ENCODE measurements at places on chromosomes 4 and X.
A peak's percentile ranks its signal among the peaks of the same experiment; 100 is the strongest.

DNA sequence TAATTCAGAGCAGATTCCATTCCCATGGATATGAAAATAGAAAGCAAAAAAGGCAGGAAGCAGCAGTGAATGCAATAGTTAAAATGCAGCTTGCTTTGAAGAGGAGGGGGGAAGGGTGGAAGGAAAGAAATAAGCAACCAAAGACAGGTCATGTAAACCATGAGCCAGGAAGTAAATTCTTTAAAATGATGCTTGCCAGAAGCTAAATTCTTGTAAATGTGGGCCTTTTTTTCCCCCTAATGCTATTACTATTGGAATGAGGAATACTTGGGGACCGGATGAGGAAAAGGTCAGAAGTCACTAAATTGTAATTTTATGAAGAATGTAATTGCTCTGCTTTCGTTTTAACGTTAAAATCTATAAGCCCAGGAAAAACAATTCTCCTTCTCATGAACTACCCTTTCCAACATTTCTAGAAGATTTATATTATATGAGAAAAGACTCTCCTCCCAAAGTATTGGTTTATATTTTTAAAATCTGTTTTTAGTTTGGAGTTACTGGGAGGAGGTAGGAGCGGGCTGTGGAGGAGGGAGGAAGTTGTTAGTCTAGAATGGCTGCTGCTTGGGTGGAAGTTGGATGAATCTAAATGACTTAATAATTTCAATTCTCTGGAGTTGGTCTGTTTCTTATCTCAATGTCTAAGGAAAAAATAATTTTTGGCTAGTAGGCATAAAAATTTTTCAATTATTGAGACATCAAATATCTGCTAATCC is 77.6 kb upstream of the PCDH18 start:
- DNase-seq, result no peak

GRCh38 chrX:13502590-13502989 is 66.8 kb upstream of the EGFL6 start:
- no peak for DNase-seq

- no peak for DNase-seq
Observed at GRCh38 chr4:38243388-38244053, 283.3 kb downstream of the PTTG2 start.

DNA sequence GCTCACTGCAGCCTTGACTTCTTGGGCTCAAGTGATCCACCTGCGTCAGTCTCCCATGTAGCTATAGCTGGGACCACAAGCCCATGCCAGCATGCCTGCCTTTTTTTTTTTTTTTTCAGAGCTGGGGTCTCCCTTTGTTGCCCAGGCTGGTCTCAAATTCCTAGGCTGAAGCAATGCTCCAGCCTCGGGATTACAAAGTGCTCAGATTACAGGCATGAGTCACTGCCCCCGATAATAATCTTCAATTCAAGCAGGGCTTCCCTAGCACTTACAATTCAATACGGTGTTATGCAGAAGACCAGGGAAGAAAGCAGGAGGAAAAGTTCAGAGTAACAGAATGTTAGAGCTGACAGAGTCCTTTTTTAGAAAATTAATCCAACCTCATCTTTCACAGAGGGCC is 26.1 kb downstream of the OTOP1 start:
- DNase-seq, result no peak

- DNase-seq, result no peak
Observed at GRCh38 chrX:53080628-53081580, 1.3 kb upstream of the TSPYL2 start.

- no peak for DNase-seq
Observed at GRCh38 chr4:185128272-185129119, 14.6 kb upstream of the SLC25A4 start.

- DNase-seq, result no peak
Observed at GRCh38 chr4:62288808-62289541, 1088.8 kb downstream of the ADGRL3 start.

DNA sequence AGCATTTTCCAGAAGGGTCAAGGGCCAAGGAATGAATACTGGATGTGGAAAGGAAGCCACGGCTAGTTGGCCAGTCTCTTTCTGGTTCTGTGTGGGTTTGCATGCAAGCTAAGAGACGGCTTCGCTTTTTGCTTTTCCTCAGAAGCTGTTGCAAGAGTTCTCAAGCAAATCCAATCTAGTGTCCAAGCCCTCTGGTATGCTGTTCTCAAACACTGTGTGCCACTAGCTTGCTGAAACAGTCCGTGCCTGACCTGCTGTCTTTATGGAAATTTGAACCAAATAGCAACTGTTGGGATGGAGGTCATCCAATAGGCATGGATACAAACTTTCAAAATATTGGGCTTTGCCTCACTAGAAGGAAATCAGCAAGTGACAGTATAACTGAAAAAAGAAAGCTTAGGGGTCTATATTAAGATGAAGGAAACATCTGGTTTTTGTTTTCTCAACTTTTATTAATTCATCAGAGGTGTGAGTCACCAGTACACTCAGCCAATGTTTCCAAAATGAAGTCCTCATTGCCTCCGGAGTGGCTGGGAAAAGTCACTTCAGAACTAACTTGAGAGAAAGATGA is 70.5 kb downstream of the SLC9A6 start:
- DNase-seq, result no peak

- DNase-seq, result no peak
Observed at GRCh38 chrX:153307276-153308178, 14.0 kb downstream of the PNMA6F start.

- no peak for DNase-seq
Observed at GRCh38 chr4:47106561-47106960, 75.2 kb downstream of the GABRB1 start.

DNA sequence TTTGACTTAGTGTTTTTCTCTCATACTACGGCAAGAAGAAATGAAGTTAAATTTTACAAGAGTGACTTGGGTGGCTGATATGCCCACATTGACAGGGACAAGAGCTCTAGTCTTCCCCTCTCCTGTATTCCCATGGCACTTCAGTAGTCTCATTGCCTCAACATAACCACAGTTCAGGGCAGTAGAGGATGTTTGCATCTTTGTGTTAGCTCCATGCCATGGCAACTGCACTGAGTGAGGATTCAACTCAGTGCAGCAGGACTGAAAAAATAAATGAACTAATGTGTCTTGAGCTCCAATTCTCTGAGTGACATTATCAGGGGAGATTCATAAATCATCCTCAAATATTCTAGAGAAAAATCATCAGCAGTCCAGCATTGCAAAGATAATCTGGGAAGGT is 78.8 kb downstream of the TET2 start:
- no peak for DNase-seq

- DNase-seq, result no peak
Observed at GRCh38 chrX:23195761-23196160, 138.9 kb upstream of the PTCHD1 start.

DNA sequence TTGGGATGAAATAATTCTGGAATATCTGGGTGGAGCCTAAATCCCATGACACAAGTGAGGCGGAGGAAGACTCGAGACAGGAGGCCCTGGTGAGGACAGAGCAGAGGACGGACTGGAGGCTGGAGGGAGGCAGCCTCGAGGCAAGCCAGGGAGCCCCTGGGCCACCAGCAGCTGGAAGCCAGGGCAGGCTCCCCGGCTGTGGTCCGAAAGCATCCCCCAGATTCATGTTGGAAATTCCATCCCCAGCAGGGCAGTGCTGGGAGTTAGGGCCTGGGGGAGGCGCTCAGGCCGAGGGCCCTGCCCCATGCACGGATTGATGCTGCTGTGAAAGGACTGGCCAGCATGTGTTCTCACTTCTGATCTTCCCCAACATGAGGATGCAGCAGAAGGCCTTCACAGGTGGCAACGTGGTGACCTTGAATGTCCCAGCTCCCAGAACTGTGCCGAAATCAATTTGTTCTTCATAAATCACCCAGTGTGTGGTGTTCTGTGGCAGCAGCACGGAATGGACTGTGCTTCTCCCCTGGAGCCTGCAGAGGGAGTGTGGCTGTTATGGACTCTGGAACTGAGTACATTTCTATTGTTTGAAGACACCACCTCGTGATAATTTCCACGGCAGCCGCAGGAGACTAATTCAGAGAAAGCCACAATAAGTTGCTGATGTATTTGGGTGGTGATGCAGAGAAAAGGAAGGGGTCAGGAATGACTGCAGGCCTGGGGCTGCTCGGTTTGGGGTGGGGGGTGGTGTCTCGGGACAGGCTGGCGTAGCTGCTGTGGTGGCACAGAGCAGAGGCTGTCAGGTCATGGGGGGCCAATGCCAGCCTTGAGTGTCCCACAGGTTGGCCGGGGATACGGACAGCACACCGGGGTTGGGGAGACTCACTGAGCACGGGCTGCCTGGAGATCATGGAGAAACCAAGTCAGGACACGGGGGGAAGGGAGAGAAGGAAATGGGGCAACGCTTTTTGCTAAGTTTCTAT is 56.9 kb downstream of the PCGF3 start:
- DNase-seq, result no peak

GRCh38 chr4:52126966-52127365 is 75.9 kb downstream of the SPATA18 start:
- no peak for DNase-seq

DNA sequence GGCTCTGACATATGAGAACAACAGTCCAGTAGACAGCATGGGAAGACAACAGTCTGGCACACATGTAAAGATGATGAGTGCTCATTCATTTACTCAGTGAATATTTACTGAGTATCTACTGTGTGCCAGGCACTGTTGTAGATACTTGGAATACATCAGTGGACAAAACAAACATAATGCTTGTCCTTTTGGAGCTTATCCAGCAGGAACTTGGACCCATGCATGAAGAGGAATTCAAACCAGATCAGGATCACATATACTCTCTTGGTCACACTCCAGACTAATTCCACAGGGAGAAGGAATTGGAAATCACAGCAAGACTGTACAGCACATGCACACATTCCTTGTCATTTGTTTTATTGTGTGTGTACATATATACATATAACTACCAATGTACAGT is 217.6 kb upstream of the TTC29 start:
- DNase-seq, result no peak

- no peak for DNase-seq
Observed at GRCh38 chr4:54513204-54513603, 144.6 kb upstream of the KIT start.

GRCh38 chr4:69822198-69822597 is 37.7 kb downstream of the SULT1E1 start:
- DNase-seq, result no peak

GRCh38 chr4:91826186-91826585 is 477.6 kb upstream of the GRID2 start:
- no peak for DNase-seq

- DNase-seq, result no peak
Observed at GRCh38 chrX:20742106-20742505, 475.4 kb upstream of the RPS6KA3 start.

- DNase-seq, result no peak
Observed at GRCh38 chr4:89681219-89681618, 155.7 kb downstream of the SNCA start.

DNA sequence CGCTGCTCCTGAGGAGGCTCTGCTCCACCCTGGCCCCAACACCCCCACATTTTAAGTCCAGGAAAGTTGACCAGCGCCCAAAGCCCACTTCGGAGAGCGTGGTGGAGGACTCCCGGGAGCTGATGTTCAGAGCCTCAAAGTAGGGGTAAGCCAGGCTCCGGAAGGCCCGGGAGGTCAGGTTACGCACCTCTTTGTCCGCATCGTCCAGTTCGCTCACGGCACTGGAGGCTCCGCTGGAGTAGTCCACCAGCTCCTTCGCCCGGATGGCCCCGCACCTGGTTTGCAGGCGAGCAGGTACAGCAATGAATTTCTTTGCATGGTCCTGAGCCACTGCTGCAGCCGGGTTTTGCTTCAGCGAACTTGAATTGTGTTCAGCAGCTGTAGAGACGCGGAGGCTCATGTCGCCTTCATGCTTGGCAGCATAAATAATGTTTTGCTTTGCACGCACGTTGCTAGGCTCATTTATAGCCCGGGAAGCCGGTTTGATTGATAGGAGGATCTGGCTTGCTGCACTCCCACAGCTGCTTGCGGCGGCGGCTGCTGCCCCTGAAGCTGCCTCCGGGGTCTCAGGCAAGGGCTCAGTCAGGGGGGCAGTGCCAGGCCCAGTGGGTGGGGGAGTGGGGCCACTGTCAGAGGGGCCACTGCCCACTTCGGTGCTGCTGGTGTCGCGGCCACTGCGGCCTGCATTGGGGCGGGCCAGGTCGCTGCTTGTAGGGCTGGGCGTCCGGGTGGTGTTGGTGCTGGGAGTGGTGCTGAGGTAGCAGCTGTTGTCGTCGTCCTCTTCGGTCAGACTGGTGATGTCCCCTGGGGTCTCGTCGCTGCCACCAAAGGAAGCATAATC is 4.8 kb downstream of the C4orf54 start:
- no peak for DNase-seq

DNA sequence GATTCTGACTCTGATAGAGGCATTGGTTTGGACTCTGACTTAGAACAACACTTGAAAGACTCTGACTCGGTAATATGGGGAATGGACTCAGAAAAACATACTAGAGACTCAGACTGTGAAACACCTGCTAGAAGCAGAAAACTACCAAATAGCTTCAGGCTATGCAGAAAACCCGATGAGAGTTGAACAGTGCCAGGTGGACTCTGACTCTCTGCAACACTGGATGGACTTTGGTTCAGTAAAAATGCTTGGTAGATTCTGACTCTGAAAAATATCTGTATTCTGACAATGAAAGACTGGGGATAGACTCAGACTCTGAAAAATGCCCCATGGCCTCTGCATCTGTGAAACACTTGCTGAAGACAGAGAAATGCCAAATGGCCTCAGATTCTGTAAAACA is 215.1 kb upstream of the HDX start:
- DNase-seq, result no peak

DNA sequence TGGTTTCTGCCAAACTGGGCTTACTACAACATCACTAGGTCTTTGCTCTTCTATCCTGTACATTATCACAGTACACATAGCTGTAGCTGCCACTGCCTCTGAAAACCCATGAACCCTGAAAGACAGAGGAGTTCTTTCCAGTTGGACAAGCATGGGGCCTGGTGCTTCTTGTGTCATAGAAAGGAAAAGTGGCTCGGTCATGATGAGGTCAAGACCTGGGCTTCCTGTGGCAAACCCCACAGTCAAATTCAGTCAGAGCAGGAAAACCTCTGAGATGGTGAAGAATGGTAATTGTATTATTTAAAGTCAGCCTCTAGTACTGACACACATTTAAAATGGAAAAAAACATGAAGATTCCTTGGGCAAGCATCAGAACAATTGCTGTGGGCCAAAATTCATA is 133.3 kb upstream of the PRPS2 start:
- DNase-seq, result no peak

GRCh38 chr4:103996637-103997036 is 276.9 kb upstream of the TACR3 start:
- no peak for DNase-seq

GRCh38 chr4:137070614-137071013 is 461.7 kb downstream of the PCDH18 start:
- no peak for DNase-seq

GRCh38 chr4:143458966-143459365 is 54.5 kb upstream of the SMARCA5 start:
- DNase-seq, result no peak

DNA sequence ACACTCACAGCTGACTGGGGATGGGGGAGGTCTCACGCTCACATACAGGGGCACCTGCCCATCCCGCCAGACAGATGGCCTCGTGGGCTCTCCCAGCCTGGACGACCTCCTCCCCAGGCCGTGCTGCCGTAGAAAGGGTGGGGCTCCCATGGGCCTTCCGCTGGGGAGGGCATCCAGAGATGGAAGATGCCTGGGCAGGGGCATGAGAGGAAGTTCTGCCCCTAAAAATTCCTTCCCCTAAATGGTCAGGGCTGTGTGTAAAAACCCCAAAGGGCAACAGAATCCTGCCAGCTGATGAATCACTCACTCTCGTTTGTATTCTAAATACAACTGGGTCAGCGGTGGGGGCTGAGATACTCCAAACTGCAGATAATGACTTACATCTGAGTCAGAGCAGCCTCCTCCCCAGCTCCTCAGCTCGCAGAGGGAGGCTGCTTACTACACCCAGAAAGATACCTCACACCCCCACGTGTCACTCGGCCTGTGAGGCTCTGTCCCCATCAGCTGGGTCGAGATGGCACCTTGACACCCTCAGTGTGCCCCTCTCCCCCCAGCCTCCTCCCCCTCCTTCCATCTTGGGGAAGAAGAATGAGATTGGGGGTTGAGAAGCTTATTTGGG is 10.1 kb downstream of the WDR1 start:
- DNase-seq, result peak; percentile 65

All from stimulated activated CD4-positive, alpha-beta T cell treated with anti-CD3 and anti-CD28 coated beads, Interleukin-12 subunit alpha, Interleukin-12 subunit beta, amount 100 ng/mL, for 4 hours (primary cell).